ENCODE measurements at places on chromosomes 4 and X.

- DNase-seq, result peak; percentile 4
These were observed 408.1 kb downstream of the DCAF12L2 start for GRCh38 chrX:125757794-125758564.

DNA sequence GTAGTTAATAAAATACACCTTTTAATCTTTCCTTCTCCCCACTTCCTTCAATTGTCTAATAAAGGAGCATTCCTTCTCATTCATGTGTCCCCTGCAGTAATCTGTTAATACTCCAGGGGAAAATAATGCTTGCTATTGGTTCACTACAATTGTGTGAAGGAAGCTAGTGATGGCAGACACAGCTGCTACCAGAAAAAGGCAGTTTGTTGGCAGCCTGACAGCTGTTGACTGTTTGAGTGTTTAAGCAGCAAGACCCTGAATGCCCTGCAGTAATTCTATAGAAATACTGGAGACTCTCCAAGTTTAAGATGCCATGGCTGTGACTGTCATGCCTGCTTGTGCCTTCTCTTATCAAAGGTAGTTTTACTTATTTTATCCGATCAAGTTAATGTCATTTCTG, 359.5 kb downstream of the C4orf33 start:
- no peak for DNase-seq

GRCh38 chr4:155143512-155143911, 64.9 kb upstream of the NPY2R start:
- DNase-seq, result no peak

DNA sequence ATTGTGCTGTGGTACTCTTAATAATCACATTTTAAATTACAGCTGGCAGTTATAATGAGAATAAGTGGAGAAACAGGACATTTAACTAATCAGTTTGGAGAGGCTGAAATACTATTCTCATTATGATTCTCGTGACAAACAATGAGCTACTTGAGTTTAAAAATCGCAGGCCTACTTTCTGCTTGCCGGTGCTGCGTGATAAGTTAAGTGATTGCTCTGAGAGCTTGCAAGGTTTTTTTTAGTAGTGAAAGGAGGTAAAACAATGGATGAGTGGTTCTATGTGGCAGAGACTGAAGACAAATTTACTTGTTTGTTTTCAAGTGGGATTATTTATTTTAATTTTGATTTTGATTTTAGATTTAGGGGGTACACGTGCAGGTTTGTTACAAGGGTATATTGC, 114.0 kb downstream of the RAPGEF2 start:
- DNase-seq, result no peak

- no peak for DNase-seq
These were observed 2.0 kb downstream of the PGK1 start for GRCh38 chrX:78105944-78106650.

- DNase-seq, result no peak
These were observed 40.7 kb upstream of the FAM9A start for GRCh38 chrX:8841911-8842310.

GRCh38 chr4:134343656-134344055, 142.1 kb upstream of the PABPC4L start:
- no peak for DNase-seq

DNA sequence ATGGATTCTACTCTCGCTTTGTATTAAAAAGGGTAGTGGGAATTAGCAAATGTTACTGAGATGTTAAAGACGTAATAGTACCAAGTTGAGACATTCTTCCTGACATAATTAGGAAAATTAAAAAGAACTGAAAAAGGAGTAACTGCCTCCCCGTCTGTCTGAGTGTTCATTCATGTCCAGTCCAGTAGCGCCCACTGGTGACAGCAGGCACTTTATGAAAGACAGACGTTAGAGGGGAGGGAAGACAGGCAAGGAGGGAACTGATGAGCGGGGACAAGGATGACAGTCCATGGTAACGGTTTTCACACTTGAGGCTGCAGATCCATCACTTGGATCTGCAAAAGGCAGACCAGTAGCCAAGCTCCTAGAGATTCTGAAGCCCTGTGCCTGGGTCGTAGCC, 326.7 kb downstream of the STK32B start:
- no peak for DNase-seq

DNA sequence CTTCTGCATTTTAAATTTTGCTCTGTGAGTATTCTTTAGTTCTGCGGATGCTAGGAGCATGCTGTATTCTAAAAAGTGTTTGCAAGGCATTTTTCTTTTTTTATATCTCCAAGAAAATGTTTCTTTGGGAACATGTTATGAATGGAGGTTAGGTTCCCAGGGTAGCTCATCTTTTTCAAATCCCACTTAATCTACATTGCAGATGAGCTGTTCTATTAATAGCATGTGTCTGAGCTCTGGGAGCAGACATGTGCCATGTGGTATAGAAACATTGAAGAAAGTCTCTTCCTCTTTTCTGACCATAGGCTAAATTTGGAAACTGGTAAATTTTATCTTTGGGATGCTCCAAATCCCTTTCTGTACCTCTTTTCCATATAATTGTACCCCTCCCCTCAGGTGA, 23.2 kb downstream of the DIAPH2 start:
- no peak for DNase-seq

- DNase-seq, result peak; percentile 23
These were observed 126.1 kb downstream of the AFF1 start for GRCh38 chr4:87060957-87061356.

DNA sequence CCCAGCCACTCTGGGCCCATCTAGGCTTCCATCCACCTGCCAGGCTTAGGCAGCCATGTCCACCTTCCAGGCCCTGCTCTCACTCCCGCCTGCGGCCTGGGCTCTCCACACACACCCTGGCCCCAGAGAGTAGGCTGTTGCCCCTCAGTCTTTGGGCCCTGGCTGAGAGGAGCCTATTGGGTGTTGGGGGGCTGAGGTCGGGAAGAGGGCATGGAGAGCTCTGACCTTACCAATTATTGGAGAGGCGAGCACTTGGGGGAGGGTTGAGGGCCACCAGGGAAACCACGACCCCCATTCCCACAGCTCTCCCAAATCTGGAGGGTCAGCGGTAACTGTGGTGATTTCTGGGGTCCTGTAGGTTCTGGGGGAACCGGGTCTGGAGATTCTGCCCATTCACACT, 38.2 kb downstream of the HTRA3 start:
- no peak for DNase-seq

GRCh38 chr4:81465406-81466340, 6.0 kb downstream of the RASGEF1B start:
- no peak for DNase-seq

DNA sequence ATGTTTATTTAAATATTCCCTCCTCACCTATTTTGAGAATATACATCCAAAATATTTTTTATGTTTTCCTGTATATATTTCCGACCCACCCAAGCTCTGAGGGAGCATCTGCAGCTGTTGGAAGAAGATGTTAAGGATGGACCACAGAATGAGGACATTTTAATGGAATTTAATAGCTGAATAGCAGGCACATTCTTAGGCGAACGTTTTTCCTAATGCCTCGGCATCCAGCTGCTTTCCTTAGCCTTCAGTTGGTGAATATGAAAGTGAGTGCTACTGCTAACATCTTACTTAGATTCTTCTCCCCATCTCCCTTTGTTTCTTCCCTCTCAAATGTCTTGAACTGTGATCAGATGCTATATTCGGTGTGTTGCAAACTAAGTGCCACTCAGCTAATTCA, 158.0 kb upstream of the CTSO start:
- no peak for DNase-seq

DNA sequence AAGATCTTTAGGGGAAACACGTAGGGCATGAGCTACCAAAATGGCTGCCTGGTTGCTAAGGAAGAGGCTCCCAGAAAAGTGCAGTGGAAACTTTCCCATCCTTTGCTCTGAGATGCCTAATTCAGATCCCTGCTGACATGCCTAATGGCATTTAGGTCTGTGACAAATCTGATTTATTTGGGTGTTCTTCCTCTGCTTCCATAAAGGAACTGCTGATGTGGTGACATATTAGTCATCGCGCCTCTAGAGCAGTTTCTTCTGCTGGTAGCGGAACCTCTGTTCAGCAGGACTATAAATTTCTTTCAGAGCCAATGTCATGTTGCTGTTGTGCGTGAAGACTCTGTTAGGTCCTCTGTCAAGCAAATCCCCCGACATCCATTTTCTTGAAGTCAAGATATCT, 310.0 kb downstream of the PDHA2 start:
- no peak for DNase-seq

GRCh38 chr4:108814326-108814725, 51.5 kb upstream of the ETNPPL start:
- no peak for DNase-seq

Data from H54 (cell line).